ENCODE measurements at places on chromosomes 2 and 18.

DNA sequence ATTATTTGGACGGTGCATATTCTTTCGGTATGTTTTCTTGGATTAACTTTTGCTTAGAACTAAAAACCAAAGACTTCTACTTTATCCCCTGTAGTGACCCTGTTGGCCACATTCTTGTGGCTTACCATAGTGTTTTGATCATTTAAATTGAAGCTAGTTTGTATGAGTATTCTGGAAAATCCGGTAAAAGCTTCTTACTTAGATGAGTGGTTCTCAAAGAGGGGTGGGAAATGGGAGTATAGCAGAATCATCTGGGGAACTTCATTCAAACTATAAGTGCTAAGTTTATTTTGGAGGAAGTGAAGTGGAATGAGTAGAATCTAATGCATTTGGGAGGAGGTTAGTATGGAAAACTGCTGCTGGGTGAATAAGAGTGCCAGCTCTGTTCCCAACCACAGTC lies 3.8 kb downstream of the PPP1CB start:
- no peak for DNase-seq

DNA sequence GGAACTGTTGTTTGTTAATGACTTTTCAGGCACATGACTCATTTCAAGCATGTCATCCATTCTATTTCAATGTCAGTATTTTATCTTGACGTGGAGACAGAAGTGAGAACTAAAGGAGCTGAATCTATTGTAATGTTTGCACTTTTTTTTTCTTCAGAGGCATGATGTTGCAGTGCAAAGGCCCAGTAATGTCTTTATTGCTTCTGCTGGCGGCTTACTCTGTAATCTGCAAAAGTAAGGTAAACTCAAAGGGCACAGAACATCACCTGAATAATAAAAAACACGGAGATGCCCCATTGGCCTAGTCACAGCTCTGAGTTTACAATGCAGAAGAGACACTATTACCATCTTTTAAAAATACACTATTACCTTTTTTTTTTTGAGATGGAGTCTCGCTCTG lies 2.4 kb upstream of the CNNM3 start:
- no peak for DNase-seq

- no peak for DNase-seq
Measured at GRCh38 chr2:127226132-127226519, 6.0 kb upstream of the CYP27C1 start.

DNA sequence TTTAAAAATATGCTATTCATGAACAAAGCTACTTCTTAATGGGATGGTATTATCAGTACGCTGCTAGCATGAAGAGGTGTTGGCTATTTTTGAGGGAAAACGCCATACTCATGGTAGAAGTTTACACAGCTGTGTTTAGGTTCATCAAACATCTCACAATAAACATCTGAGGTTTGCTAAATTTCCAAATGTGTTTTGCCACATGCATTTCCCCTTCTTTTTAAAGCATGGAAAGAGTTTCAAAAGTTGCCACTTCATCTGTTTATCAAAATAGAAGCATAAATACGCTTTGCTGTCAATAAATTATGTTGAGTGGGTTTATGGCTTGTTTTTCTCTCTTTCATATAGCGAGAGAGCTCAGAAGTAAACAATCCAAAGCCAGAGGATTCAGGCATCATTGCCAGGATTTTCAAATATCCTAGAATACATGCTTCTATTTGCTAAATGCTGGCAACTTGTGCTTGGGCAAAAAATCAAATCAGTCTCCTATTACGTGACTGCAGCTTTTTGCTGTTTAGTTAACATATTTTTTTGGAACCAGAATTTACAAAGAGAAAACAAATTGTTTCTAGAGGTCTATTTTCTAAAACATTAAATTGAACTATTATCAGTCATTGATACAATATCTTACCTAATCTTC lies 1919.9 kb upstream of the LRRTM1 start:
- no peak for DNase-seq

DNA sequence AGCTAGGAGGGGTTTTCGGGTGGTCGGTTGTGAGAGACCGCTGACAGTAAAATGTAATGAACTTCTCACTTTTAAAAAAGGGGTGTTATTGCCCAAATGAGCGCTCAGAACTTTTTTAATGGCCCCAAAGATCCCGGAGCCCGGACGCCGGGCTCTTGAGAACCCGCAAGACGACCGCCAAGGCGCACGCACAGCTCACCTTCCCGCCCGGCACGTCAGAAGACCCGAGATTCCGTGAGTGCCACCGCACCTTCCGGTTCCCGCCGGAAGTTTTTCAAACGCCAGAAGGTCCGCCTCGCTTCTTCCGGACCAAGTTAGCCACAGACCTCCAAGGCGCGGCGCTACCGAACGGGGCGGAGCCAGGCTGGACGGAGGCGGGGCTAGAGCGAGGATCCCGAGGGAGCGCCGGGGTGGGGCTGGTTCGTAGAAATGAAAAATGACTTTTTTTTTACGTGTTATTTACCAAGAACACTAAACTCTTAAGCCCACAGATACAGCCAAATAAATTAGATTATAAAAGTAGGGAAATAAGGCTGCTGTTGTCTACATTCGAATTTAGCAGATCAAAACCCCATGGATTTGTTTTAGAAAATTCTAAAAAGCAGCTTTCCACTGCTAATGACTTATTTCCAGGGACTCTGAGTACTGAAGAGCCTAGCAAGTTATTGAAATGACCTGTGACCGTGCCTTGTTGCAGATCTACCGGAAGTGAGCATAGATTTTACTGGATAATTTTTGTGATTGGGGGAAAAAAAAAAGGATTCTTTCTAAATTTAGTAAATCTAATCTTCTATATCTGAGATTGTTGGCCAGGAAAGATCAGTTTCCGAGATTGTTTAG lies at the start of gene SRBD1:
TSS of gene SRBD1 (minus strand) at position 248 of the 840 bp plus-strand sequence. CDS start 5,826 bp downstream, outside the sequence.
- DNase-seq, result peak; percentile 71

- DNase-seq, result no peak
Measured at GRCh38 chr2:37670378-37671008, 949 bp downstream of the CDC42EP3 start.

GRCh38 chr18:56891870-56892269 lies 240.7 kb downstream of the WDR7 start:
- DNase-seq, result no peak

DNA sequence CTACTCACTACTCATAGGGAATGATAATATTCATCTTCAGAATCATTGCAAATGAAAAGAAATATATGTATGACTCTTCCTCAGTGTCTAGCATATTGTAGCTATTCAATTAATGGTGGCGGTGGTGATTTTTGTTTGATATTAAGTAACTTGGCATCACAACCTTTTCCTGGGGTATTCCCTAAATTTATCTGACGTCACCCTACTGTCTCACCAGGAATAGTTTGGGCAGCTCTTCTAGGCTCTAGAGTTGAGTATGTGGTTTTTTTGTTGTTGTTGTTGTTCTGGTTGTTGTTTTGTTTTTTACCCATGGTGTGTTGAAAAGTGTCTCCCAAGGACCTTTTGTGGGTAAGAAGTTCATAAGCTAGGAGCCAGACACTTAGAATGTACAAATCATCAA lies 1320.3 kb upstream of the LRRTM1 start:
- no peak for DNase-seq

GRCh38 chr18:23438608-23439366 lies 14.3 kb upstream of the RIOK3 start:
- DNase-seq, result no peak

GRCh38 chr2:153464395-153464794 lies 14.2 kb downstream of the RPRM start:
- no peak for DNase-seq

DNA sequence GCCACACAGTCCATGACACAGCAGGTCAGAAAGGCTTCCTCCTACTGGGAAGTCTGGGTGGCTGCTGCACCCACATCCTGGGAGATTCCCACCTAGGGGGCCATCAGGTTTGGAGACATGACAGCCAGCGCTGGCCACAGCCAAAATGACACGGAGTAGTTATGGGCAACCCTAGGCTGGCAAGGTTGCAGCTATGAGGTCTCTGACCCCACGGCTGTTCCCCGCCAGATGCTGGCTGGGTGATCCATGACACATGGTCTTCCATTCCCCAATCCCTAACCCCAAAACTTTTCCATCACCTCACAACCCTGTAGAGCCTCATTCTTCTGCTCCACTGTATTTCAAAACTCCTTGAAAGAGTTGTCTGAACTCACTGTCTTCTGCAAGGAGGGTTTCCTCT lies 42.7 kb upstream of the EPAS1 start:
- DNase-seq, result no peak

- no peak for DNase-seq
Measured at GRCh38 chr2:105100046-105100840, 62.4 kb downstream of the MRPS9 start.

DNA sequence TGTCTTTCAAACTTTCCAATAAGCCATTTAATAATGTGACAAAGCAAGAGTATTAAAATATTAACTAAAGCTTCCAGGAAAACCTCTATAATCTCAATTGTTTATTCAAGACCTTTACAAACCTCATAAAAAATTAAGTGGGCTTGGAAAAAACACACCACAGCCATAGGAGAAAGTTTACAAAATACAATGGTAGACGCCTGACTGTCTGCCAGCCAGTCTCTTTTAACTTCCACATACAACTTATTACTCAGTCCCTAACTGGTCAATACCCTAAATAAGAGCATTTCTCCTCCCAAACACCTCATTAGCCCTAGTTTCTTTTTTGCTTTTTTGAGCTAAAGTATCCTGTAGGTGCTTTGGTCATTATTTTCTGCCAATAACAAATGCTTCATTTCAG lies 247.4 kb upstream of the CYP26B1 start:
- no peak for DNase-seq

All from skeletal muscle cell (primary cell).